ENCODE measurements at places on chromosomes 4 and X.

GRCh38 chr4:46146993-46147392 lies 23.1 kb upstream of the GABRG1 start:
- no peak for DNase-seq

DNA sequence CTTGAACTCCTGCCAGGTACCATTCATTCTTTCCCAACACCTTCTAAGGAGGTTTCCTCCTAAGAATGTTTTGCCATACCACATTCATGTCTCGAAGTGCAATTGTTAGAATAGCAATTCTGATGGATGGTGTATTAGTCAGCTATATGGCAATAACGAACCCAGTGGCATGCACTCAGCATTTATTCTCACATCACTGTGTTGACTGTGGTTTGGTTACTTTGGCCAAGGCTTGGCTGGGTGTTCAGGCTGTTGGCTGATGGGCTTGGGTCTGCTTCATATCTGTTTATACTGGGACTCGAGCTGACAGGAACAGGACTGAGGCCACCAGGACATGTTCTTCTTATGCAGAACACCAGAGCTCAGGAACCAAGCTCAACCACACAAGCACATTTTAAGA lies 31.7 kb downstream of the PSAPL1 start:
- no peak for DNase-seq

DNA sequence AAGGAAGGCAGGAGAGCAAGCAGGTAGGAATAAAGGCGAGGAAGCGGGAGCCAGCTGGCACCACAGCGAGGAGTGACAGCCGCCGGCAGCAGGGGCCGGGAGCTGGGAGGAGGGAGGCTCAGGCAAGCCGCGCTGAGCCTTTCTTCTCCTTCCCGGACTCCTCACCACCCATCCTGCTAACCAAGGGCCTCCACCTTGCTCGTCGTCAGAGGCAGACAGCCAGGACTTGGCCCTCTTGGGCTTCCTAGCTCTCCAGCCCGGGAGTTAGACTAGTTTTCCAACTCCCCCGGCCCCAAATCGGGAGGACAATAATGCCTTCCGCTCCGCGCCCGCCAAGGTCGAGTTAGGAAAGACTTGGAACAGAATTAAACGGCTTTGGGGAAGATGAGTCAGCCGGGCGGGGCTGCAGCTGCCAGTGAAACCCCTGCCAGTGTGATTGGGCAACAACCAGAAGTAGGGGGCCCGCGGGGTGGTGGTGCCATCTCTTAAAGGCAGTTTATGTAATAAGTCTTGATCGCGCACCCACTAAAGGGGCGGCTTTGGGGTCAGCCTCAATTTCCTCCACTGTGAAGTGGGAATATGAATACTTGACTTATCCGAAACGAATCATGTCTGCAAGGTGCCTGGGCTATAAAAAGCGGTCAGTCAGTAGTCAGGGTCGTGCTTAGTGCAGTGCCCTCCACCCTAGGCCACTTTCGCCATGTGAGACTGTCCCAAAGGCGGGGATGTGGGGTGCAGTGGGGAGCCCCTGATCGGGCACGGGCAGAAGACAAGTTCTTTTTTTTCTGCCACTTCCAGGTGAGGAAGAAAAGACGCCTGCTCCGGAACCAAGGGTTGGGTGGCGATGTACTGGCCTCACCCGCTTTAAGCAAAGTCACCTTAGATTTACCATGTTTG lies 6.7 kb upstream of the HSD17B10 start:
- peak; percentile 5 for DNase-seq

DNA sequence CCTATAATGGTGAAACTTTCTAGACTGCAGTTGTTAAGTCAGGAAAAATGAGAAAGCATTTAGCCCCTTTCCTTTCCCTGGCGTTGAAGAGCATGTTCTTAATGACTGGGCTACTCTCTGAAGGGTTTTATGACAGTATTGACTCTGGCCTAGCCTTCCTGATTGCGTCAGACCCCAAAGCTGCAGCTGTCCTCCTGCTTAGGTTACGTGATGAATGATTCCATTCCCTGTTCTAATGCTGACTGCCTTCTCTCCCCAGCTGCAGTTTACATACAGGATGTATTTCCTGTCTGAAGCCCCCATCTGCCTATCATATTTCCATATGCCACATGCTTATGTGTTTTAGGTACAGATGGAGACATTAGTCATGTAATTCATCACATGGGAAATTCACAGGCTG lies 105.8 kb upstream of the EGFL6 start:
- no peak for DNase-seq

DNA sequence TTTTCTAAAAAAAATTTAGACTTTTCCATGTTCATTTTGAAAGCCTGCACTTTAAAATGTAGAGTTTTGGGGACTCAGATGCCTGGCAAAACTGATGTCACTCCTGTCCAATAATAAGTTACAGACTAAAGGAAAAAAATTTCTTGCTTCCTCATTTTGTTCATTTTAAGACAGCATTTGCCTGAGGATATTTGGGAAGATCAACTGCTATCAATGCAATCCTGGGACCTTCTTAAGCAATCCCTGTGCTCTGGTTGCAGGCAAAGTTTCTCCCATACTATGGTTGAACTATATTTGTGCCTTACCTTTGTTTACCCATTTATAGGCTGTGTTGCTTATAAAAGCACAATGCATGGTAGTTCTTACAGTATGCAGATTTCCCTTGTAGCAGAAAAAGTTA lies 280.4 kb downstream of the CFAP47 start:
- DNase-seq: no peak

DNA sequence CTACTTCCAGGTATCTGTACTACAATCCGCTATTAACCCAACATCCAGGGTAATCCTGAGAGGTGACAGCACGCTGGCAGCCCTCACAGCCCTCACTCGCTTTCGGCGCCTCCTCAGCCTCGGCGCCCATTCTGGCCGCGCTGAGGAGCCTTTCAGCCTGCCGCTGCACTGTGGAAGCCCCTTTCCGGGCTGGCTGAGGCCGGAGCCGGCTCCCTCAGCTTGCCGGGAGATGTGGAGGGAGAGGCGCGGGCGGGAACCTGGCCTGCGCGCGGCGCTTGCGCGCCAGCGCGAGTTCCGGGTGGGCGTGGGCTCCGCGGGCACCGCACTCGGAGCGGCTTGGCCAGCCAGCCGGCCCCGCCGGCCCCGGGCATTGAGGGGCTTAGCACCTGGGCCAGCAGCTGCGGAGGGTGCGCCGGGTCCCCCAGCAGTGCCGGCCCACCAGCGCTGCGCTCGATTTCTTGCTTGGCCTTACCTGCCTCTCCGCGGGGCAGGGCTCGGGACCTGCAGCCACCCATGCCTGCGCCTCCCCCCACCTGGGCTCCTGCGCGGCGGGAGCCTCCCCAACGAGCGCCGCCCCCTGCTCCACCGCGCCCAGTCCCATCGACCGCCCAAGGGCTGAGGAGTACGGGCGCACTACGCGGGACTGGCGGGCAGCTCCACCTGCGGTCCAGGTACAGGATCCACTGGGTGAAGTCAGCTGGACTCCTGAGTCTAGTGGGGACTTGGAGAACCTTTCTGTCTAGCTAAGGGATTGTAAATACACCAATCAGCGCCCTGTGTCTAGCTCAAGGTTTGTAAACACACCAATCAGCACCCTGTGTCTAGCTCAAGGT lies 87.3 kb downstream of the PRSS12 start:
- DNase-seq: no peak

GRCh38 chr4:128796934-128797333 lies 12.6 kb upstream of the JADE1 start:
- no peak for DNase-seq

GRCh38 chr4:8073206-8073863 lies 85.3 kb downstream of the ABLIM2 start:
- DNase-seq: no peak

GRCh38 chr4:184979461-184980124 lies 38.7 kb upstream of the HELT start:
- DNase-seq: no peak

GRCh38 chr4:146143888-146144287 lies 31.6 kb upstream of the LSM6 start:
- no peak for DNase-seq

DNA sequence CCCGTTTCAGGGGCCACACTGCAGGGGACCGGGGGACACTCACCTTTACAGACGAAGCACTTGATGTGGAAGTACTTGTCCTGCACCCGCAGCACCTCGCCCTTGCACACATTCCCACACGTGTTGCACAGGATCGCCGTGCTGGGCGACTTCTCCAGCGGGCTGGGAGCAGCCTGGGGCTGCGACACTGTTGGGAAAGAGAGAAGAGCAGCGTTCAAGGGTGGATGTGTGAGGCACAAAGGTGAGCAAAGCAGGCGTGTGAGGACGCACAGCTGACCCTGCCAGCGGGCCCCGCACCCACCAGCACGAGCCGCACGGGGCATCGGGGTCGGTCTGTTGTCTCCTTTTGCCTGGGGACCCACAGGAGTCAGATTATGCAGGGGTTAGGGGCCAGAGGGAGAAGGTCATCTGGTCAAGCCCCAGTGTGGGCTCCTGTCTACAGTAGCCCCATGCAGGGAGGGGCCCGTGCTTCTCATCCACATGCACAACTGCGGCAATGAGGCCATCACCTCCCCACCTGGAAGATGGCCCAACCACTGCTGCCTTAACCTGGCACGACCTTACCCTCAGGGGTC lies 52.1 kb downstream of the ABLIM2 start:
- DNase-seq: no peak

DNA sequence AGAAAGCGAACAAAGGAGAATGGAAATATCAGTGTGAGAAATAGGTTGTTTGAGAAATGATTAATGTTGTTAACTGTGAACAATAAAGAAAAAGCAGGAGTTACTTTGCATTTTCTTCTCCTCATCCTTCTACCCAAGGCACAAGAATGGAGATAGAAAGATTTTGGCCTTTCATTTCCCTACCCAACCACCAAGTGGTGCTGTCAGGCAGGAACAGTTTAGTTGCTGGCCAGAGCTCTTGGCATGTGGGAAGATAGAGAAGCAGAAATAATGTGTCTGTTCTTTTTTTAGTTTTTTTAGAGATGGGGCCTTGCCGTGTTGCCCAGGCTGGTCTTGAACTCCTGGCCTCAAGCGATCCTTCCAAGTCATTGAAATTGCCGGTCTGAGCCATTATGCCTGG lies 12.8 kb downstream of the HOPX start:
- no peak for DNase-seq

GRCh38 chrX:124240422-124240821 lies 92.0 kb upstream of the TEX13D start:
- DNase-seq: no peak

DNA sequence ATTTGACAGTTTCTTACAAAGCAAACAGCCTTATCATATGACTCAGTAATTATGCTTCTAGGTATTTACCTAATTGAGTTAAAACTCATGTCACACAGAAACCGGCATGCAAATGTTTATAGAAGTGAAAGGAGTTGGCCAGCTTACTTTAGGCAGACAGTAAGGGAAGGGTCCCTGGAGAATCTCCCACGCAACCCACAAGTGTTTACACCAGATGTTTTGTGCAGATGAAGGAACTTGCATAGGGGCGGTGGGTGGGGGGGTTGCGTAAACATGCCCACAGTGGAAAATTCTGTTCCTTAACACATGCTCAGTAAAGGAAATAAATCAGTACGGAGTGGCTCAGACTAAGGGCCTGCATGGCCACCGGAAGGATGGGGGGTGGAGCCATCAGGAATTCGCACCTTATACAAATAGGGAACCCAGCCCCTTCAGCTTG lies 330.5 kb upstream of the AADAT start:
- DNase-seq: no peak

DNA sequence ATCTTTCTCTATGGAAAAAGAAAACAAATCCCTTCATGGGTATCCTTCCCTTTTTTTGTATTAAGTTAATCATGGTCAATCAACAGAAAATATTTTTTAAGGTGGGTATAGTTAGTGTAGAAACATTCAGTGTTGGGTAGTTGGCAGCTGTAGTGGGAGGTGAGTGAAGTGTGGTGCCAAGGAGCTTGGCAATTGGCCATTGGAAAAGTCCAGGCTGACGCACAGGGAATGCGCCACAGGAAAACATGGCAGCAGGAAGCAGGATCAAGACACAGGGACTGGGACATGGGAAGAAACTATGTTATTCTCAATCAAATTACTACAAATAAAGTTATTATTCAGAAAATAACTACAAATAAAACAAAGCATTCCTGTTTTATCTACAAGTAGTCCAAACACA lies 20.0 kb downstream of the PALLD start:
- DNase-seq: no peak

DNA sequence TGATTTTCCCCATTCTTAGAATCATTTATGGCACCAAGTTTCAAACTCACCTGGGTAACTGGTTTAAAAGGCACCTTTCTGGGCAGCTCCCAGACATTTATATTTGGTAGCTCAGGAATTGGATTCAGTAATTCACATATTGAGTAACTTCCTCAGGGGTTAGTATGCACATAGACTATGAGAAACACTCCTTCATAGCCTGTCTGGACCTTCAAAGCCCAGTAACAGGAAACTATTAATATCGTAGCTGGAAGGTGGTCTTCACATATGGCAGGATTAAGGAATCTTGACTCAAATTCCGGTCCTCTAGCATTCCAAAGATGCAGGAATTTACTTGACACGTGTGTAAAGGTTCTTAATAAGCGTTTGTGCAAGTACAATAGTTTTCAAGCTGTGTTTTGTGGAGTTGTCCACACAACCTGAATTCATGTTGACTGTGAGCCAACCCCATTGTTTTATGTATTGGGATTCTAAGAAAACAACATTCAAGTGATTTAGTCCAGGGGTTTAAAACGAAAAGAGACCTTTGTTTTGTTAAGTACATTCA lies 78.4 kb downstream of the PLS3 start:
- DNase-seq: no peak

GRCh38 chr4:83782591-83782990 lies 246.7 kb downstream of the GPAT3 start:
- DNase-seq: no peak

- no peak for DNase-seq
These were observed 36.4 kb downstream of the FAT1 start for GRCh38 chr4:186687265-186687664.

GRCh38 chrX:27996132-27996531 lies 14.9 kb upstream of the DCAF8L1 start:
- DNase-seq: no peak

- DNase-seq: no peak
These were observed 10.0 kb downstream of the CSTF2 start for GRCh38 chrX:100830143-100830542.

DNA sequence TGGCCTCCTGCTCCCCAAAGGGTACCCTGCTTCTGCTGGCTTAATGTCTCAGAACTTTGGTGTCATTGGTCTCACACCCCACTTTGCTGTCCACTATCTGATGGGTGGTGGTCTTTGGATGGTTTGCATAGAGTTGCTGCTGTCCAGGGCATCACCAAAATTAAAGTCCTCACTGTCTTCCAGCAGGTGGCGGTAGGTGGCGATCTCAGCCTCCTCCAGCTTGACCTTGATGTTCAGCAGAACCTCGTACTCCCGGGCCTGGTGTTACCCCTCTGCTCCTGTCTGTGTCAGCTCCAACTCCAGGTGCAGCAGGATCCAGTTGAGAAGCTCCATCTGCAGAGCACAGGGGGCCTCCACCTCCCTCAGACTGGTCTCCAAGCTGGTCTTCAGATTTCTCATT lies 1169.5 kb upstream of the PABPC4L start:
- DNase-seq: no peak

DNA sequence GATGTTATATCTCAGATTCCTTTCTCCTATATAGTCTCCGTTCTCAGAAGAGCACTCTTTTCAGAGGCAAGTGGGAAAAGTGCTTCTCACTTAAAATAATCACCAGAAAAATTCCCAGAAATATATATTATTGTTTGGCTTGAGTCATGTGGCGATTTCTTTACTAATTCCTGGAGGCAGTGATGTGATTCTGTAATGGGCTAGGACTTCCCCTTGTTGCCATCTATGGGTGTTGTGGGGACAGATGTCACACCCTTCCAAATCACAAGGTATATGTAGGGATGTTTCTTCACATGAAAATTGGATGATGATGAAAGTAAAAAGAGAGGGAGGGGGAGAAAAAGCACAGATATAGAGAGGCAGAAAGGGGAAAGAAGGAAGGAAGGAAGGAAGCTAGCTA lies 553.4 kb downstream of the PPP4R3C start:
- no peak for DNase-seq

GRCh38 chrX:132776486-132777210 lies 181.8 kb downstream of the HS6ST2 start:
- no peak for DNase-seq
